ENCODE measurements at places on chromosomes 11 and 22. TPM values are rescaled to one million over a fixed set of nuclear protein-coding genes. Genes with fewer than 3 reads are reported as not detected.

TBX1 gene
- total RNA-seq, result not detected

KLHL35 gene
- 1.8 TPM for total RNA-seq

GLYATL1 gene
- 1.2 TPM for total RNA-seq

TRIM48 gene
- not detected for total RNA-seq

YPEL4 gene
- not detected for total RNA-seq

CD59 gene
- total RNA-seq, result 410 TPM

MRGPRE gene
- total RNA-seq, result not detected

SIK3 gene
- 9.5 TPM for total RNA-seq

UQCR10 gene
- 90.0 TPM for total RNA-seq

PRG3 gene
- not detected for total RNA-seq

CD82 gene
- 17.0 TPM for total RNA-seq

RAB36 gene
- total RNA-seq, result 8.9 TPM

INS gene
- not detected for total RNA-seq

C22orf42 gene
- total RNA-seq, result not detected

MUC5AC gene
- not detected for total RNA-seq

MMP8 gene
- total RNA-seq, result not detected

SHANK2 gene
- total RNA-seq, result 0.58 TPM

OR51B5 gene
- total RNA-seq, result not detected

ADM2 gene
- 20.2 TPM for total RNA-seq

FAM180B gene
- not detected for total RNA-seq

IRAG1 gene
- 0.89 TPM for total RNA-seq

CWF19L2 gene
- total RNA-seq, result 4.9 TPM

CCDC134 gene
- total RNA-seq, result 13.3 TPM

ANKK1 gene
- total RNA-seq, result not detected

APOL5 gene
- total RNA-seq, result not detected

MS4A3 gene
- not detected for total RNA-seq

DEUP1 gene
- total RNA-seq, result not detected

TEAD1 gene
- total RNA-seq, result 63.6 TPM

CNIH2 gene
- total RNA-seq, result not detected

OR2AG1 gene
- total RNA-seq, result not detected

BTG4 gene
- total RNA-seq, result not detected

DRD2 gene
- total RNA-seq, result not detected

TMEM151A gene
- not detected for total RNA-seq

TOB2 gene
- total RNA-seq, result 36.6 TPM

OR5B12 gene
- total RNA-seq, result not detected

UPK3A gene
- not detected for total RNA-seq

KCNK4 gene
- total RNA-seq, result not detected

SLC25A18 gene
- 2.5 TPM for total RNA-seq

GLB1L2 gene
- 0.29 TPM for total RNA-seq

OR52N4 gene
- total RNA-seq, result not detected

TMA7B gene
- total RNA-seq, result not detected

FOLR2 gene
- total RNA-seq, result not detected

SHANK3 gene
- total RNA-seq, result 1.2 TPM

KCTD17 gene
- total RNA-seq, result 47.0 TPM

ADAMTS8 gene
- total RNA-seq, result not detected

FSHB gene
- total RNA-seq, result not detected

TEX54 gene
- not detected for total RNA-seq

GSTT2B gene
- total RNA-seq, result 1.8 TPM

MS4A13 gene
- total RNA-seq, result not detected

MMP1 gene
- 0.18 TPM for total RNA-seq

CHRDL2 gene
- not detected for total RNA-seq

PDHX gene
- total RNA-seq, result 28.3 TPM

SYT8 gene
- not detected for total RNA-seq

MYOD1 gene
- total RNA-seq, result not detected

C11orf21 gene
- under 0.01 TPM for total RNA-seq

CLMP gene
- 64.6 TPM for total RNA-seq
